ENCODE measurements at places on chromosomes 7 and 10.

DNA sequence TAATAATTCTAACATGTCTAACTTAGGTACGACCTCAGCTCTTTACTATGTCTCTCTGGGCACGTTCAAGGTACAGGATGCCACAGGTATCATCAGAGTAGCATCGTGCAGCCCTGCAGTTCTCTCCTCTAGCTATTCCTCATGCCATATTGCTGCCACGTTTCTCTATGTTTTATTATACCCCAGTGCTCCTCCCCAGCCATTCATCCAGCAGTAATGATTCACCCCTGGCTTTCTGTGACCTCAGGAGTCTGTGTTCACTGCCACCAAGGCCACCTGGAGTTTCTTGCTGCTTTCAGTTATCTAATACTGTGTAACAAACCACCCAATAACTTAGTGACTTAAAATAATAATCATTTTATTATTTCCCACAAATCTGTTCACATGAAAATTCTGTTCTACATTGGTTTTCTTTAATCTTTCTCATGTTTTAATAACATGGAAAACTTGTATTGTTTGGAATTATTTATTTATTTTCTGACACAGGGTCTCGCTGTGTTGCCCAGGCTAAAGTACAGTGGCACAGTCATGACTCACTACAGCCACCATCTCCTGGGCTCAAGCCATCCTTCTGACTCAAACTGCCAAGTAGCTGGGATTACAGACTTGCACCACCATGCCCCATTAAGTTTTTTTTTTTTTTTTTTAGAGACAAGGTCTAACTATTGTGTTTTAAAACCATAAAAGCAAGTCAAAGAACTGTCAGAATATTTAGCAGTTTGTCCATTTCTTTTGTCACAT lies 21.8 kb downstream of the REEP3 start:
- DNase-seq = no peak

- peak; percentile 63 for DNase-seq
Observed at GRCh38 chr10:110138197-110138812, 69.1 kb upstream of the MXI1 start.

DNA sequence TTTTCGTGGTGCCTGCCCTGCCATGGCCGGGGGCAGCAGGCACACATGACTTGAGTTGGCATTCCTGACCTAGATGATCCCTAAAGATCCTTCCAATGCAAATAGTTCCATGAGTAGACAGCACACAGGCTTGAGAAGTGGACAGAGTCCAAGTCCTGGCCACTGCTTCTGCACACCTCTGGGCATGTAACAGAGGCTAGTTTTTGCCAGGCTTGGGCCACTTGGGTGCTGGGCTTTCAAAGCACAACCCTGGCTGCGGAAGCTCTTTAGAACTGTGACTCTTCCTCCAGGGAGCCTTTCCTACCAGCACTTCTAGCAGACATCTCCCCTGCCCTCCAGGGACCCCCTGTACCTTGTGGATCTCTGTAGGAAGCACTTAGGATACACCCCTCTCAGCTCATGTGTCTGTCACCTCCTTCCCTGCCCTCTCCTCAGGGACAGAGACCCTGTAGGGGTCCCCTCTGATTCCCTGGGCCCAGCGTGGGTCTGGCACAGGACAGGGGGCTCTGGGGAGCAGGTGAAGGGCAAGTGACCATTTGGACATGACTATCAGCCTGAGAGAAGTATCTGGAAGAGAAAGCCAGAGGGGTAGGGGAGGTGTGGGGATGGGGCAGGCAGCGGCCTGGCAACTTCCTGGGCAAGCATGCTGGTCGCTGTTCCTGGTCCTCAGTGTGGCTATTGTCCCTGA lies 36.2 kb downstream of the ZCCHC24 start:
- no peak for DNase-seq

- DNase-seq = no peak
Observed at GRCh38 chr7:155255621-155256020, 42.1 kb upstream of the INSIG1 start.

DNA sequence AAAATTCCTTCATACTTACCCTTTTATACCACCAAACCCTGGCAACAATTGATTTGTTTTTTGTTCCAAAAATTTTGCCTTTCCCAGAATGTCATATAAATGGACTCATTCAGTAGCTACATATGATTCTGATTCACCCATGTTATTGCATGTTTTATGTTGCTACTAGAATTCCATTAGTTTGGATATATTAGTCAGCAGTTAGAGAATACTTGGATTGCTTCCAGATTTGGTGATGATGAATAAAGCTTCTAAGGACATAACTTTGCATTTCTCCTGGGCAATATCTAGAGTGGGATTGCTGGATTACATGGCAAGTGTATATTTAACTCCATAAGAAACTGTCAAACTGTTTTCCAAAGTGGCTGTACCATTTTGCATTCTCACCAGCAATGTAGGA lies 806.9 kb downstream of the DNAJB9 start:
- no peak for DNase-seq

- DNase-seq = no peak
Observed at GRCh38 chr7:47451851-47452205, 130.1 kb downstream of the TNS3 start.

- DNase-seq = peak; percentile 0
Observed at GRCh38 chr7:38367301-38367890, 94.0 kb upstream of the TARP start.

DNA sequence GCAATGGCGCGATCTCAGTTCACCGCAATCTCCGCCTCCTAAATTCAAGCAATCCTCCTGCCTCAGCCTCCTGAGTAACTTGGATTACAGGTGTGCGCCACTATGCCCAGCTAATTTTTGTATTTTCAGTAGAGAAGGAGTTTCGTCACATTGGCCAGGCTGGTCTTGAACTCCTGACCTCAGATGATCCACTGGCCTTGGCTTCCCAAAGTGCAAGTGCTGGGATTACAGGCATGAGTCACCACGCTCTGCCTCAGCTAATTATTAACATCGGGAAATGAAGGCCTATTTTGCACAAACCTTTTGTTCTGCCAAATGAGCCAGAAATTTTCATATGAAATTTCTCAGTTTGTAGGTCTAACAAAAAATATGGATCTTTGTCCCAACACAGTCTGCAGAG lies 106.7 kb upstream of the ODAD2 start:
- no peak for DNase-seq

GRCh38 chr7:120184866-120185265 lies 88.1 kb upstream of the KCND2 start:
- DNase-seq = no peak

DNA sequence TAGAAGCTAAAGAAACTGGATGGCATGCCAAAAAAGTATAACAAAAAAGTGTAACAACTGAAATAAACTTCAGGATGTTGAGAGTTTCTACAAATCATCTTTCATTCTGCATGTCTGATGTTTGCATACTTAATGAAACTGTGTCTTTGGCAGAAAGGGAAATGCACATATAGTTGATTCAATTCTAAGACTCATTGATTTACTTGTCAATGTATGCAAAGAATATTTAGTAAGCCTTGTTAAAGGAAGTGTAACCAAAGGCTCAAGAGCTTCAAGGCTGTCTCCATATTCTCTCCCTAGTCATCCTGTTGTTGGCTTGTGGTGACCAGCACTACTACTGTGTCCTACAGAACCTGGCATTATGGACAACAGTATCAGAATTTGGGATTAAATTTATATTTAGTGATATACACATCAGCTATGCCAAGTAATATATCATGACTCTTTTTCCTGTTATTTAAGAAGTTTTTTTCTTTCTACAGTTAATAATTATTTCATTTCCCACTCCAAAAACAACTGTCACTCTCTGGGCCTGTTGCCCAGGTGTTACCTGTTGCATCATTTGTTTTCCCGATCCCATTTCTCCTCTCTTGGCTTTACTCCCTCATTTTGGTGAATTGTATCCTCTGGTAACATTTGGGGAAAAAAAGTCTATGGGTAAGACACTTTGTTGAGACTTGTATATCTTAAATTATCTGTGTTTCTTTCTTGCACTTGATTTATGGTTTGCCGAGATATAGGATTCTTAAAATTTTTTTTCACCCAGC lies 226.6 kb upstream of the BMPER start:
- no peak for DNase-seq

GRCh38 chr10:31374146-31374696 lies 55.2 kb downstream of the ZEB1 start:
- no peak for DNase-seq

- no peak for DNase-seq
Observed at GRCh38 chr10:6390213-6390845, 187.6 kb downstream of the PFKFB3 start.

GRCh38 chr10:116270771-116271592 lies 2.0 kb downstream of the GFRA1 start:
- DNase-seq = no peak

DNA sequence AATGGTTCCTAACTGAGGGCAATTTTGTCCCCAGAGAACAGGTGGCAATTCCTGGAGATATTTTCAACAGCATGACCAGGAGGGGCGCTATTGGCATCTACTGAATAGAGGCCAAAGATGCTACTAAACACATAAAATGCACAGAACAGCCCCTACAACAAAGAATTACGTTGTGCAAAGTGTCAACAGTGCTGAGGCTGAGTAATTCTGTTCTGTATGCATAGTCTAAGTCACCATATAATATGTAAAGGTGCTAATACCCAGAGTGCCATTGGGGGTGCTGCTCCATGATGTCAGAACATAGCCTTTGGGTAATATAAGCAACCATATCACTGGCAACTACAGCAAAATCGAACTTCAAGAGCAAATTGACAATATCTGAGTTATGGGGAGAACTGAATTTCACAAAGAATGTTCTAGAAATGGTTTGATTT lies 213.3 kb upstream of the PHYHIPL start:
- no peak for DNase-seq

DNA sequence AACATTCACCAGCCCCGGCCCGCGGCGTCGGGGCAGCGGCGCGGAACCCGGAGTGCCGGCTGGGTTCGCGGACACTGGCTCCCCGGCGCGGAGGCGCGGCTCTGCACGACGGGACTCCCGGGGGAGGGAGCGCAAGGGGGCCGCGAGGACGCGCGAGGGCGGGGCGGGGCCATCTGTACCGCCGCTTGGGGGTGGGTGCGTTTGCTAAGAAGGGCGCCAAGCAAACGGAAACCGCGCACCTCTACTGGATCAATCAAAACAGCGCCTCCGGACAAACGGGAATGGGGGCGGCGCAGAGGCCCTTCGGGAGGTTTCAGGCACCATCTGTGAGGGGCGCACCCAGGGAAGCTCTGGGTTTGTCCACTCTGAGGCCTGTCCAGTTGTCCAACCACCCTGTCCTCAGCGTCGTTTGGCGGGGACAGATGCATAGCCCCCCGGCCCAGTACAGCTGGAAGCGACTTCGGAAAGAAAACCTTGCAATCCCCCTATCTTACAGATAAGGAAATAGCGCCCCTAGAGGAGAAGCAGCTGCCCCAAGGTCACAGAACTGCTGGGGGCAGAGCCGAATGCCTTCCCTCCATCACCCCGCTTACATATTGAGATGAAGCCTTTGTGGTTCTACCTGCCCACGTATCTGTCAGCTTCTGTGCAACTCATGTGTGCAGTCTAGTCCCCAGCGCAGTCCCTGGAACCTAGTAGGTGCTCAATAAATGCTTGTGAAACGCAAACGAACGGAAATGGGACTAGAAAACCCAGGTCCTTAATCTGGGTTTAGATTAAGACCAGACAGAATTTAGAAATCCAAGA lies 10.7 kb upstream of the SLIT1 start:
- DNase-seq = peak; percentile 78

GRCh38 chr10:126191192-126191591 lies 197.1 kb downstream of the ADAM12 start:
- DNase-seq = no peak

DNA sequence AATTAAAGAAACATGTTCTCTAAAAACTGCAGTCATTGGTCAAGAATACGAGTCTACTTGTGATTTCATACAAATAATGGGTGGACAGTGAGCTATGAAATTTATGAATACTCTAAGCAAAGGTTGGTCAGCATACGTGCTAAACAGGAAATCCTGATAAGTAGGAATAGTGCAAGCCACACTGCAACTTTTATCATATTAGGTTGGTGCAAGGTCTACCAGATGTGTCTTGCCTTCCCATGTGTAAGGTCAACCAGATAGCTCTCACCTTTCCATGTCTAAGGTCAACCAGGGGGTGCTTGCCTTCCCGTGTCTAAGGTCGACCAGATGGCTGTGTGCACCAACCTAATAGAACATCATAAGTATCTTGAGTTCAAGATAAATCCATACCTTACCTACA lies 2.0 kb upstream of the ITGB1 start:
- no peak for DNase-seq

DNA sequence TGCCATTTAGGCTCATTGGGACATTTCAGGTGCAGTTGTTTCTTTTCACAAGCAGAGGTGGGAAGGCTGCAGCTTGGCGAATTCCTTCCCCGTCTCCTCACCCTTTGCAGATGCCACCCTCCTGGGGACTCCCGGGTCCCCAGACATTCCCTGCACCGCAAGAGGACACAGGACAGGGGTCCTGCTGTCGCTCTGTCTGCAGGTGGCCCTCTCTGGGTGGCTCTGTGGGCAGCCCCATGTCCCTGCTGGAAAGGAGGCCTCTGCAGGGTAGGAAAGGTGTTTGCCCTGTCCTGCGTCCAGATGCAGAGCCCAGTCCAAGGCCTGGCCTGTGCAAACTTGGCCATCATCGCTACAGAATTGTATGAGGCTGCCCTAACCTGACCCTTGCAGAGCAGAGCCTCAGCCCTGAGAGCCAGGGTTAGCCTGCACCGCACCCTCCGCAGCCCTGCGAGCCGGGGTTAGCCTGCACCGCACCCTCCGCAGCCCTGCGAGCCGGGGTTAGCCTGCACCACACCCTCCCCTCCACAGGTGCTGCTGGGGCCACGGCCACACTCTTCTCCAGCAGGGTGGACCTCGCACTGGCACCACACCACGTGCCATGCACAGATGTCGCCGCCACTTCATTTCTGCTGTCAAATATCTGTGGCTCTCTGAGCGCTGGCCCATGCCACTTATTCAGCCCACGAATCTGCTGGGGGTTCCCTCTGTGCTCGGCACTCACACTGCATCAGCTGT lies 61.0 kb downstream of the CFAP46 start:
- no peak for DNase-seq

DNA sequence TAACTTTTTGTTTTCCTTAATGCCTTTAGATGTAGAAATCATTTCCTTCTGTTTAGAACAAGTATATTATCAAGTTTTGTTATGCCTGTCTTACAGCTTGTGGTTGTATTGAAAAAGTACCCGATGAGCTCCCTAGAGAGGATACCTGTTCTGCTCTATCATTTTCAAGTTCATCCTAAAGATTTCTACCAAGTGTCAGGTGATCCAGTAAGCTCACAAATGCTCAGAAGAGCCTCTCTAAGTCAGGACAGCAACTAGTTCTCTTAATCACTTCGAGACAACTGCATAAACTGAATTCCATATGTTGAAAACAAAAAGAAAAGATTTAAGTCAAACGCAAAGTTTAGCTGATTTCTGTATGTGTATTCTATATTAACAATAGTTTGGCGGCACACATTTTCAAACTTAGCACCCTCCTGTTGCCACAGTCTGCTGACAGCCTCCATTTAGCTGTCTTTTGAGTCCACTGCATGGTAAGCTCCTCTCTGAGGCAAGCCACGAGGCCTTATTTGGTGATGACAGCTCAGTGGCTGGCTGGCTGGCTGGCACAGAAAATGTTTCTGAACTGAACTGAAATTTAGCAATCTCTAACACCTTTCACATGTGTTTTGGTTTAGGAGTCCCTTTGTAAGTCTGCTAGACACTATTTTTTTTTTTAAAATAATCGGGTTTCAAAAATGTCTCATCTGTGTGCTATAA lies 59.4 kb downstream of the SEMA3C start:
- no peak for DNase-seq
